ENCODE measurements at places on chromosomes 1 and 21.

DNA sequence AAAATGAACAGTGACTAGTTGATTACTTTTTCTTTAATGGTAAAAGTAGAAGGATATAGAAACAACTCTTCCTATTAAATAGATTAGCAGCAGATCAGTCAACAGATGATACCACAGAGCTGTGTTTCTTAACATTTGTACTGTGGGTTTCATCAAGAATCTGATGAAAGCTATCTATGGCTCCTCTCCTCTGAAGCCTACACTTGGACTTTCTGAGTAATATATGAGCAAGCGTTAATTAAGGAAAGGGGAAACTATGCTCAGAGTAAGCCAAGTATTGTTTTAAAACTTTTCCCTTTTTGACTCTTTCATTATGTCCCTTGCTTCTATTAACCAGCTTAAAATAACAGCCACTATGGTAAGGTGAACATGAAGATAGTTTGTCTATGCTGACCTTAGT, 10.8 kb downstream of the ARID4B start:
- DNase-seq = no peak

DNA sequence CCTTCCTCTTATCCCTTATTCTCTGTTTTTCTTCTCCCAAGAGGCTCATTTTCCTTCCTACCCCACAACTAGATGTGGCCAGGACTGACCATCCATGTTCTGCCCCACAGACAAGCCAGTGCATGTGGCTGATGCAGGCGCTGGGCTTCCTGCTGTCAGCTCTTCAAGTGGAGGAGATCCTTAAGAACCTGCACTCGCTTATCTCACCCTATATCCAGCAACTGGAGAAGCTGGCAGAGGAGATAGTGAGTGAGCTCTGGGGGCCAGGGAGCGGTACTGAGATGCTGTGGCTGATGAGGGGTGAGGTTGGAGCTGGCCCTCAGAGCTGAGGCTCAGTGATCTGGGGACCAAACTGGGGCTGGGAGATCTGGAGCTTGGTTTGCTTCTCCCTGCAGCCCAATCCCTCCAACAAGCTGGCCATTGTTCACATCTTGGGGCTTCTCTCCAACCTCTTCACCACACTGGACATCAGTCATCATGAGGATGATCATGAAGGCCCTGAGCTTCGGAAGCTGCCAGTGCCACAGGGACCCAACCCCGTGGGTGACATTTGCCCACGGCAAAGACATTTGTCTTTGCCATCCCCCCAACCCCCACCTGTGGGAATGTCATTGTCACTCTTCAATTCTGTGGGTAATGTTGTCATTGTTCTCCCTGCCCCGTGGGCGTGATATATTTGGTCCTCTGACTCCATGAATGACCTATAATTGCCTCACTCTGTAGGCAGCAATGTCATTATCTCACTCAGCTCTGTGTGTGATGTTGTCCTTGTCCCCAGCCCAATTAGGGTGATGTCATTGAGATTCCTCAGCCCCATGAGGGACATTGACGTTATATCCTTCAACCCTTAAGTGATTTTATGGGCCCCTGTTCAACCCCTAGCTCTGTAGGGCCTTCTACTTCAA, 11.2 kb upstream of the DPH2 start:
- DNase-seq = no peak

GRCh38 chr1:41859686-41860085, 59.0 kb downstream of the HIVEP3 start:
- DNase-seq = no peak

- no peak for DNase-seq
These were observed 61.4 kb downstream of the EIF2B3 start for GRCh38 chr1:44924835-44925464.

- peak; percentile 97 for DNase-seq
These were observed at the start of gene LSS for GRCh38 chr21:46228345-46229051. LSS (minus strand) TSS chr21:46228774; CDS start chr21:46228745, 29 bp downstream.

DNA sequence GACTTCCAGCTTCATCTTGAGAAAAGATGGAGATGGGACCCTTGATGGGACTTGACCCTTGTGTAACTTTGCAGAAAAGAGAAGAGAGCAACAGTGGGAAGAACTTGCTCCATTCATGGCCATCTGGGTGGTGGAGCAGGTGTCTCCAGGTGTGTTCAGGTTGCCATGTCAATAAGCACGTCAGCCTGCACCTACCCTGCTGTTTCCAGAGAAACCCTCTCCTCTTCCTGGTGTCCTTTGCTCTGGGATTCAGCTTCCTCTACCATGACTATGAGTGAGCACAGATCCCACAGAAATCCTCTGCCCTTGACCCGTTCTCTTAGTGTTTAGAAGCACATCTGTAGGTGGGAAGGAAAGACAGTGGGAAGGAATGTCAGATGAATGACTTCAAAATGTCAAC, 21.8 kb upstream of the OTUD3 start:
- DNase-seq = no peak

- DNase-seq = no peak
These were observed 519.1 kb downstream of the SMYD3 start for GRCh38 chr1:245987997-245988392.

GRCh38 chr1:65469889-65470340, 49.4 kb downstream of the LEPR start:
- no peak for DNase-seq

- no peak for DNase-seq
These were observed 1.7 kb upstream of the DUSP10 start for GRCh38 chr1:221743416-221744208.

GRCh38 chr1:184461321-184461720, 74.5 kb downstream of the C1orf21 start:
- no peak for DNase-seq

DNA sequence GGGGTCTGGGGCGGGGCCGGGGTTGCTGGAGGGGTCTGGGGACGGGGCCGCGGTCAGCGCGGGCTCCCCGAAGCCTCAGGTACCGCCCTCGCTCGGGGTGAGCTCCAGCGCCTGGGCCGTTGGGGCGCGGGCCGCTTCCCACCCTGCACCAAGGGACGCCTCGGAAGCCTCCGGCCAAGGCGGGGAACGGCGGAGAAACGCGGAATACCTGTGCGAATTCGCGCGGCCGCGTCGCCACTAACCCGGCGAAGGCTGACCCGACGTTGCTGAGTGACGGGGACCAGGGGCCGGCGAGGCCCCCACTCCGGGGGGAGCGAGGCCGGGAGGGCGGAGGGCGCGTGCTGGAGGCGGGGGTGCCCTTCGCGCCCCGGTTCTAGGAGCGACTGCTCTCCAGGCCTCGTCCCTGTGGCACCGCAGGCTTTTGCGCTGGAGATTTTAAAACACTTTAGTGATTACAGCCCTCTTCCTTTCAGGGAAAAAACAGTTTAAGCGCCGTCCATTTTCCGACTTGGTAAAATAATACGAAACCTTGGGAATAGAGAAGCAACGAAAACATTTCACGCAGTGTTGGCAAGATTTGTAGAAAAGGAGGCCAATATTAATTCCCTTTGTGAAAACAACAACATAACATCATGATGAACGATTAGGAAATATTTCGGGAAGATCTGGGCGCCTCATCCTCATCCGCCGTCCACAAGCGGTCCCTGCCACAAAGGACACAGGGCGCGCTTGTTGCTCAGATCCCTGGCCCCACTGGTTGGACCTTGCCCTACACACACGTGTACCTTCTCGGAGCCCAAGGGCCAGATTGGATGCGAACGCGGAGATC, 971 bp upstream of the GNG4 start:
- no peak for DNase-seq

DNA sequence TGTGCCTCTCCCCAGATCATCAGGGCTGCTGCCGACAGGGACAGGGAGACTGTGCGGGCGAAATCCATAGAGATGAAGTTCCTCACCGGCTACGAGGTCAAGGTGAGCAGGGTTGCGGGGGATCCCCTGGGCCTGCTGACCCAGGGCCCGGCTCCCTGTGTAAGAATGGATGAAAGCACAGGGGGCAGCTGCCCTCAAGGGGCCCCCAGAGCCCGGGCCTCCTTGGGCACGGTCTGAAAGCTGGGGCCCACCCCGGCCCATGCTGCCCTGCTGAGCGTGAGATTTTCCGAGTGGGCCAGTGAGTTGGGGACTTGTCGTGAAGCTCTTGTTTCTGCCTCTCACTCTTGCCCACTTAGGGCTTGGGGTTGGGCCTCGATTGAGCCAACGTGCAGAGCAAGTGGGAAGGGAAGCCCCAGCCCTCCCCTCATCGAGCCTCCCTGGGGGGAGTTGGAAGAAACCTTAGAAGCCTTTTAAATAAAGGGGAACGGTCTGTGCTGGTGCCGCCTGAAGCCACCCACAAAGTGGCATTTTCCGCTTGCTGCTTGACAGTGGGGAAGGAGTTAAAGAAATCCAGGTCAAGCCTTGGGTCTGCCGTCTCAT, 45.2 kb downstream of the COQ8A start:
- DNase-seq = no peak

GRCh38 chr1:8800416-8800815, 17.0 kb downstream of the RERE start:
- no peak for DNase-seq

DNA sequence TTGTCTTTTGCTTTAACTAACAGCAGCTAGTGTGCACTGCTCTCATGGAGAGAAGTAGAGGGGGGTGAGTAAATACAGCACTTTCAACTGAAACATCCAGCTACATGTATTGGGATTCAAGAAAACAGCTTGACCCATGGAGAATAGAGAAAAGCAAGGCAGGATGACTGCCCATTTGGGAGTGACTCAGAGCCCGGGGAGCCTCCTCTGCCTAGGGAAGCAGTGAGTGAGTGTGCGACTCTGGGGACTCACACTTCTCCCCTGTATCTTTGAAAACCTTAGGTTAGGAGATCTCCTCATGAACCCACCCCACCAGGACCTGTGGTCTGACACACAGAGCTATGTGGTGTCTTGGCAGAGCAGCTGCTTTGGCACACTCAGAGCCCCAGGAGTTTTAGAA, 82.0 kb upstream of the PTGFR start:
- DNase-seq = no peak

GRCh38 chr1:6052543-6053205, 7.0 kb downstream of the KCNAB2 start:
- DNase-seq = no peak

GRCh38 chr1:176790786-176791185, 327.8 kb downstream of the PAPPA2 start:
- DNase-seq = no peak

DNA sequence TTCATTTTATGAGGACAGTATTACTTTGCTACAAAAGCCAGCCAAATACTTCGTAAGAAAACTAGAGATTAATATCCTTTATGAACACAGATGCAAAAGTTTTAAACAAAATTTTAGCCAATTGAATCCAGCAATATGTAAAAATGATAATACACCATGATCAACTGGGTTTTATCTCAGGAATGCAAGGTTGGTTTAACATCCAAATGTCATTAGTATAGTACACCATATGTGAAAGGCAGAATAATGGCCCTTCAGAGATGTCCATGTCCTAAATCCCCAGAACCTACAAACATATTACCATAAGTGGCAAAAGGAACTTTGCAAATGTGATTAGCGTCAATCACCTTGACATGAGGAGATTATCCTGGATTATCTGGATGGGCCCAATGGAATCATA, 16.7 kb upstream of the KCNJ6 start:
- DNase-seq = no peak

DNA sequence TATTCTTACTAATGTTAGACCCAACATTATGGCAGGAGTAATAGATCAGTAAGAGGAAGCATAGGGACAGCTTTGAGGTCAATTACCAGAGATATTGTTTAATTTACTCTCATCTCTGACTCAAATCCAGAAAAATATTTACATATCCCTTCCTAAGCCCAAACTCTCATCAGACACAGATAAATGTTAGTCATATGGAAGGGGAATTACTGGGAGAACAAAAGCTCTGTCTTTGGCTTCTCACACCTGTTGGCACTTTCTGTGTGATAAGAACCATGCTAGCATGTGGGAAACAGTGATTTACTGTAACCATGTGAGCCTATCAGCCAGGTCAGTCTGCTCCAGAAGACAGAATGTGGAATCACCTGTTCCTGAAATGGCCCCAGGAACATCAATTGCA, 72.4 kb downstream of the DUSP10 start:
- no peak for DNase-seq

DNA sequence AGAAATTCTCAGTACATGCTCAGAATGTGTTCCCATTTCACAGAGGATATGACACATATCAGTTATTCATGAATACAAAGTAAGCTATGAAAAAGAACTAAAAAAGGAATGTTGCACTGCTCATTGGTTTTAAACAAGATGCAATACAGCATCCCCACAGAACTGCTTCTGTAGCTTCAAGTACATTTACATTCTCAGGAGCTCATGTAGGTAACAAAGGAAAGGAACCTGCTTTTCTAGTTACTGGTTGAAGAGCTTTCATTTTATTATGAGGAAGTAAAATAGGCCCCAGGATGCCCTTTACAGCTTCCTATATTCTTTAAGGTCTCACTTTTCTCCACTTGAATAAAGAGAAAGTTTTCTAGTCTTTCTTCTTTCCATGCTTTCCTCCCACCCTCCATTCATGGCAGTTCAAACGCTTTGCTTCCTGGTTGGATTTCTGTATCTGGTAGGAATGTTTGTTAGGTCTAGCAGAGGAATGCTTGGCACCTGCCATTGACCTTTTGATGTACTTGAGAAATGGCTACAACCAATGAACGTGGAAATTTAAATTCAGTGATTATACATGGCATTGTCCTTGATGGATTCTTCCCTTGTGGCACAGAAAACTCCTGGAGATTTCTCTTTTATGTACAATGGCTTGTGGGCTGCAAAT, 27.1 kb upstream of the KCNK2 start:
- DNase-seq = no peak

GRCh38 chr21:45872902-45873301, 108.7 kb upstream of the COL6A1 start:
- DNase-seq = no peak

GRCh38 chr21:36934864-36935420, 31.5 kb downstream of the HLCS start:
- DNase-seq = no peak

GRCh38 chr1:47785561-47786271, 211.5 kb downstream of the TRABD2B start:
- no peak for DNase-seq

DNA sequence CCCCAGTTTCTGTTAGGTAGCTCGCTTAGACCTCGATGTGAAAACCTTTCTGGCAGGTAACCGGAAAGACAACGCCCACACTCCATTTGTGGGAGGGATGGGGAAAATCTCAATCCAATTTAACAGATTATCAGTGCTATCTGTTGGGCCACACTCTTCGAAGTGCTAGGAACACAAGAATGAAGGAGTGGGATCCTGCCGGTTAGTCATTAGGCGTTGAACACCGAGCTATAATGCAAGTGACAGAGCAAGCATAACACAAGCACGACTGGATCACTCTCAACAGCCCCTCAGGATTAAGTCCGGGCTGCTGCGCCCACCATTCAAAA, 531 bp downstream of the SNIP1 start:
- no peak for DNase-seq

Measured in GM12891 (cell line).